SIG-M5 (cell line): ENCODE measurements at places on chromosomes 5 and 9.

- no peak for DNase-seq
Measured at GRCh38 chr5:74409166-74409706, 231.3 kb downstream of the ENC1 start.

- no peak for DNase-seq
Measured at GRCh38 chr5:111129938-111130337, 37.8 kb downstream of the WDR36 start.

- no peak for DNase-seq
Measured at GRCh38 chr5:1270426-1270825, 24.4 kb downstream of the TERT start.

- no peak for DNase-seq
Measured at GRCh38 chr9:83649515-83649914, 26.6 kb downstream of the IDNK start.

GRCh38 chr9:108786901-108787689 is 68.7 kb downstream of the ACTL7B start:
- DNase-seq, result no peak

DNA sequence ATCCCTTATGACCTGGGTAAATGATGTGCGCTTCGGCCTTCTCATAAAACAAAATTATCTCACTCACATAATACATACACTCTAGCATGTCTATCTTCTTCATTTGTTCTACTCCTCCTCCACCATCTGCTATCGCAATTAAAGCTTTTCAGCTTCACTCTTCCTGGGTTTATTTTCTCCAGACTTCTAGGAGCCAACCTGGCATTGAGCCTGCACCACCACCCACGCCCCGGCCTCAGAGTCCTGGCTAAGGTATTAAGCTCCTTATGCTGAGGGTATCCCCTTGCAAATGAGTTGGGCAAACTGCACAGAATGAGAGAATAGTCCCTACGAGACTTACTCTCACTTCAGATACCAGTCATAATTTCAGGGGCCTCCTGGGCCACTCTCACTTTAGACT is 236.1 kb upstream of the CDH12 start:
- no peak for DNase-seq

- DNase-seq, result no peak
Measured at GRCh38 chr5:16179511-16179935, at the start of gene MARCHF11. Gene MARCHF11 (minus strand): TSS chr5:16179791. CDS start chr5:16179575, 216 bp downstream.

DNA sequence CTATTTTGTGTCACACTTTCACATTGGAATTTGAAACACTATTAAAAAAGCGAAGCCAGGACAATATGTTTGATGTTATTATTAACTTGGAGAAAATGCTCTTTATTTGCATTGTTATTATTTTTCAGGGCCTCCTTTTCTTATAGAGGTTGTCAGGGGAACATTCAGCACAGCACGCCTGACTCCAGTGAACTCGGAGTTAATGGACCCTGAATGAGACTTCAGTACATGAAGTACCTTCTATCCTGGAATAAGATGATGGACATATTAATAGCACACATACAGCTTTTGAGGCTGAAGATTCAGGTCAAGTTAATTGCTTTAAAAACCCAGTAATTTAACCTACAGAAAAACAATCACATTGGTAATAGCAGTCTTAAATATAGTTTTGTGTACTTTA is 652.9 kb downstream of the SEMA5A start:
- DNase-seq, result no peak

DNA sequence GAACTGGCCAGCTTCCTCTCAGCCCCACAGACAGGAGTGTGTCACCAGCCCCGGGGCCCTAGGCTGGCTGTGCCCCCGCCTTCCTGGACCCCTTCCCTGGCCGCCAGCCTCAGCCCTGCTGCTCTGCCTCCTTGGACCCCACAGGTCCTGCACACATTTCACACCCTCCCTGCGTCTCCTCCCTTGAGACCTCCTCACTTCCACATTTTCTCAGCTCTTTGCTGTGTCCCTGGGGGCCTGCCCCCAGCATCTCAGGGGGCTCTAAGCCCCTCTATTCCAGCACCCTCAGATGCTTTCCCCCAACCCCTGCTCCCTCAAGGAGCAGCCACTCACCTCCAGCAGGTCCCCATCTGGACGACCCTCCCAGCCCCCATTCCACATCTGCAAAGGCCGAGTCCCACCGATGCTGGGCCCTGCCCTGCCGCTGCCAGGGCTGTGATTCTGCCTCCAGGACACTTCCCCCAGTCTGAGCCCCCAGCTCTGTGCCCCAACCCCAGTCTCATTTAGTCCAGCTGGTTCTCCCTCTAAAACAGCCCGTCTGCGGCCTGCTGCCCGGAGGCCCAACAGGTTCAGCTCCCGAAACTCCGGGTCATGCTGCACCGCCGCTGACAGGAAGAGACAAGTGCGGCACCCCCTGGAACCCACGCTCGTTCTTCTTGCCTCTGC is 4.2 kb downstream of the SLC34A3 start:
- DNase-seq, result no peak

DNA sequence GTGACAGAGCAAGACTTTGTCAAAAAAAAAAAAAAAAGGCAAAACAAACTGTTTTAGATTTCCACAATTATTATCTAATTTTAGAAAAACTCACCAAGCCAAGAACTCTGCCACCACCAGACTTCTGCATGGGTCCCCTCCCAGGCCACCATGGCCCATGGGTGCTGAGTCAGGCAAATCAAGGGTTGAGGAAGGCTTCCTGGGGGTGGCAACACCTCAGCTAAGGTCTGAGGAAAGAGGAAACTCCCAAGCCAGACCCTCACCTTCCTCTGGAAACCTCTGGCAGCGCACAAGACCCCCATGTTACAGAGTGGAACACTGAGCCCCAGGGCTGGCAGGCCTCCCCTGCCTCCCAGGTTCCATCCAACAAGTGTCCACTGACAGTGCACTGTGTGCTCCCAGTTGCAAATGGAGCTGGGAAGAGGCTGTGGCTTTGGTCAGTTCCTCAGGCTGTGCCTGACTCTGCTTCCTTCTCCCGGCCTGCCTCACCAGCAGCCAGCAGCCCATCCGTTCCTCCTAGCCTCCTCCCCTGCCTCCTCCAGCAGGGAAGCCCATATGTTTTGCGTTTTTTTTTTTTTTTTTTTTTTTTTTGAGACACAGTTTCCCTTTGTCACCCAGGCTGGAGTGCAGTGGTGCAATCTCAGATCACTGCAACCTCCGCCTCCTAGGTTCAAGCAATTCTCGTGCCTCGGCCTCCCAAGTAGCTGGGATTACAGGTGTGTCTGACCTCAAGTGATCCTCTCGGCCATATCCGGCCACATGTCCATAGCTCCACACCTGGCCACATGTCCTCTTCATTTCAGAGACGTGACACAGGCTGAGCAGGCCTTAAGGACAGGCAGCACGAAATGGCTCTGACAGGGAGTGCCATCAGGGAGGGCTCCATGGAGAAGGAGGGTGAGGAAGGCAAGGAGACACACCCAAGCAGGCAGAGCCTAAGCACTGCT is 3.5 kb upstream of the SUSD3 start:
- no peak for DNase-seq

DNA sequence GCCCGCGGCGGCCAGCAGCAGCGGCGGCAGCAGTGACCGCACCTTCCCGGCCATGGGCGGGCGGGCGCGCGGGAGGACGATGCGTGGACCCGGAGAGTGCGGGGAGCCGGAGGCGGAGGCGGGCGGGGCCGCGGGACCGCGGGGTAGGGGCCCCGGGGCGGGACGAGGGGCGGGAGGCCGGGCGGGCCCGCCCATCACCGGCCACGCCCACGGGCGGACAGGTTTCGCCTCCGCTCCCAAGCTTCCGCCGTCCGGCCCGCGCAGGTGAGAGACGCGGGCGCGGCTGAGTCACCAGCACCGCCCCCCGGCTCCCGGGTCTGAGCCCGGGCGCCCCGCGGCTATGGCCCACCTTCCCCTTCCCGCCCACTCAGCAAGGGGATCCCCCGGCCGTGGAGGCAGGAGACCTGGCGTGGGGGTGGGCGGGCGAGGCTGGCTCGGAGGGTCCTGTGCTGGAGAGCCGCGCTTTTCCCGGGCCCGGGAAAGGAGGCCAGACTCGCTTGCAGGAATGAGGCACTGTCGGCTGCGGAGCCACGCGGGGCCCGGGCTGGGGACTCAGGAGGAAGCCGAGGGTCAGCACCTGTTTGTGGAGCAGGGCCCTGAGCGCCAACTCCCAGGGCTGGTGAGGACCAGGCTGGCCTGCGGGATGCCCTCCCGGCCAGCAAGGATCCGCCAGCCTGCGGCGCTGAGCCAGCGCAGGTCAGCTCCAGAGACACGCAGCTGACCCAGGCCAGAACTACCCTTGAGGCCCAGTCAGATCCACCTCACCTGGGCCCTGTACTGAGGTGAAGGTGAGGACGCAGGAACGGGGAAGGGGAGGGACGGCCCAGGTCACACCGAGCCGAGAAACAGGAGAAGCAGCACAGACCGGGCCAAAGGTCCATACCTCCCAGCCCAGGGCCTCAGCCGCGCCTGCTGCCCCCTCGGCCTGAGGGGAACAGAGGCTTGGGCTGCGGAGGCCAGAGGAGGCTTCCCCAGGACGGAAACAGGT is at the start of gene ENTPD2:
Gene ENTPD2 (minus strand): TSS at position 118 of the 988 bp plus-strand sequence. CDS start 64 bp downstream, at position 54.
- no peak for DNase-seq
